ENCODE measurements at places on chromosomes 12 and 14. TPM values are rescaled to one million over a fixed set of nuclear protein-coding genes. Genes with fewer than 3 reads are reported as not detected.
A peak's percentile ranks its signal among the peaks of the same experiment; 100 is the strongest.

Gene DAD1
- total RNA-seq = 811 TPM

GRCh38 chr12:6459004-6459337 lies 7.1 kb downstream of the TAPBPL start:
- no peak for DNase-seq

Gene GALNT9
- not detected for total RNA-seq

GRCh38 chr12:122868471-122869177 lies 27.3 kb downstream of the VPS37B start:
- DNase-seq = no peak

DNA sequence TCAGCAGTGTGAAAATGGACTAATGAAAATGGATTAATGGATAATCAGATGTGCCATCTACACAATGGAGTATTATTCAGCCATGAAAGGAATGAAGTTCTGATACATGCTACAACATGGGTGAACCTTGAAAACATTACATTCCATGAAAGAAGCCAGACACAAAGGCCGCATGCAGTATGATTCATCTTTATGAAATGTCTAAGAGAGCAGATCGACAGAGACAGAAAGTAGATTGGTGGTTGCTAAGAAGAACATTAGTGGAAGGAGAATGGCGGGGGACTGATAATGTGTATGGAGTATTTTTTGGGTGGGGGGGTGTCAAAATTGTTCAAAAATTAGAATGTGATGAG lies 47.3 kb downstream of the PRKAB1 start:
- peak; percentile 29 for DNase-seq

- DNase-seq = peak; percentile 25
These were observed 21.8 kb downstream of the VDR start for GRCh38 chr12:47882781-47883546.

Gene GPRC5D
- not detected for total RNA-seq

Gene CTSG
- total RNA-seq = not detected

Gene ANKS1B
- total RNA-seq = 4.1 TPM

Gene SLC17A8
- total RNA-seq = not detected

Gene PRH2
- not detected for total RNA-seq
